ENCODE measurements at places on chromosomes 2 and 18.

DNA sequence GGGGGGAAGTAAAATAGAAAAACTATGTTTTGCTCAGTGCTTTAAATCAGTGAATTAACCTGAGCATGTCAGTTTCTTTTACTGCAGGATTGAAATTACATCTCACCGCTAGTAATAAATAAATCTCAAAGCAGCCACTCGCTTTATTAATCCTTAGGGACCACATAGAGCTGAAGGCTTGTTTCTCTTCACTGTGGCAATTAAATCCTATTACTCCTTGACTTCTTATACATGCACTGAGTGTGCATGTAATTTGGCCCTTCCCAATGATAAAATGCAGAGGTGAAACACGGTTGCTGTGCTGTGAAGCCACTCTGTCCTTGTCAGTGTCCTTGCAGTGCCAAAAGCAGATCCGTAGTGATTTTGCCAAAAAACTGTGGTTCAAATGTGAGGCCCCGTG is 77.1 kb upstream of the RBM44 start:
- DNase-seq: no peak

- no peak for DNase-seq
Measured at GRCh38 chr2:25470806-25471205, 129.1 kb upstream of the DNMT3A start.

DNA sequence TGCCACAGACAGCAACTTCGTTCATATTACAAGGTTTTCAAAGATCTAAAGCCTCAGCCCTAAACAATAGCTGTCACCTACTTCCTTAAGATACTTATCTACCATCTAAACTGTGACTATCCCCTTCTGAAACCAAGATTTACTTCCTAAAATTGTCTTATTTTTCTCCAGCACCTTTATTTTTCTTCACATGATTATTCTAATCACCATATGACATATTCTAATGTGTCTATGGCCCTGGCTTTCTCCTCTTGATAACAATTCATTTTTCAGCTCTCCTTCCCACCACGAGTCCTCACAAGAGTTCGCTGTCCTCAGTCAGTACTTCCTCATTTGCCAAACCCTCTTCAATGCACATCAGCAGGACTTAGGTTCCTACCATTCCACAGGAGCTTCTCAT is 53.9 kb downstream of the RTTN start:
- DNase-seq: no peak

GRCh38 chr2:217468042-217468830 is 534.6 kb downstream of the TNS1 start:
- no peak for DNase-seq

- peak; percentile 64 for DNase-seq
Measured at GRCh38 chr2:85539361-85540132, 579 bp downstream of the MAT2A start.
